ENCODE measurements at places on chromosomes 11 and 22. TPM values are rescaled to one million over a fixed set of nuclear protein-coding genes. Genes with fewer than 3 reads are reported as not detected.

DNA sequence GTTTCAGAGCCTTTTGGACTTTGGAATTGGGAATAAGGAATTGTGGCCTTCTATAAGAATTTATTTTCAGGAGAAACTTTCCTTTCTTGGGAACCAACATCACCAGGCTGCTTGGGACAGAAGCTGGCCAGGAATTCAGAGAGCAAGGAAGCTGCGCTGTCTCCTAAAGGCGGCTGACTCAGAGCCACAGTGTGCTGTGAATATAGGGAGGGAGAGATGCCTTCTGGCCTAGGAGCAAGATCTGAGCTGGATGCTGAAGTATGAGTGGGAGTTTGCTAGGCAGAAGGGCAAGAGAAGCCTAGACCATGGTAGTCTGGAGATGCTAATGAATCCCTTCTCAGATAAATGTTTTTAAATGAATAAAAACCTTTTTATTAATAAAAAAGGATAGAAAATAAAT, 213.7 kb upstream of the TBCEL start:
- DNase-seq = no peak

- no peak for DNase-seq
Observed at GRCh38 chr11:69963533-69964246, 114.4 kb upstream of the ANO1 start.

DNA sequence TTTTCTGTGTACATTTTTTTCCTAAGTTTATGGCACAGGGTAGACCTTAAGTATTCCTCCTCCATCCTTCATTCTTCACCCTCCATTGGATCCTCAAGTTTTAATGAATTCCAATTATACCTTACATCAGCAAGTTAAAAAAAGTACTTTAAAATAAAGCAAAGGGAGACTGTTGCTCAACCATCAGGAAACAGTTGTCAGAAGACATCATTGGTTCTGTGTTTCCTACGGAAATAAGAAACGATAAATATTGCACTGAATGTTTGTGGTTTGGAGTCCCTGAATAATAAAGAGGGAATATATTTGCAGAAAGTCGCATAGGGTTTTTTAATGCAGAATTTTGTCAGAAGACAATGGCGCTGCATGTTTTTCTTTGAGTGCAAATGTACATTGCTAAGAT, 28.1 kb upstream of the LDHA start:
- DNase-seq = no peak

Gene EWSR1
- total RNA-seq = 127 TPM

DNA sequence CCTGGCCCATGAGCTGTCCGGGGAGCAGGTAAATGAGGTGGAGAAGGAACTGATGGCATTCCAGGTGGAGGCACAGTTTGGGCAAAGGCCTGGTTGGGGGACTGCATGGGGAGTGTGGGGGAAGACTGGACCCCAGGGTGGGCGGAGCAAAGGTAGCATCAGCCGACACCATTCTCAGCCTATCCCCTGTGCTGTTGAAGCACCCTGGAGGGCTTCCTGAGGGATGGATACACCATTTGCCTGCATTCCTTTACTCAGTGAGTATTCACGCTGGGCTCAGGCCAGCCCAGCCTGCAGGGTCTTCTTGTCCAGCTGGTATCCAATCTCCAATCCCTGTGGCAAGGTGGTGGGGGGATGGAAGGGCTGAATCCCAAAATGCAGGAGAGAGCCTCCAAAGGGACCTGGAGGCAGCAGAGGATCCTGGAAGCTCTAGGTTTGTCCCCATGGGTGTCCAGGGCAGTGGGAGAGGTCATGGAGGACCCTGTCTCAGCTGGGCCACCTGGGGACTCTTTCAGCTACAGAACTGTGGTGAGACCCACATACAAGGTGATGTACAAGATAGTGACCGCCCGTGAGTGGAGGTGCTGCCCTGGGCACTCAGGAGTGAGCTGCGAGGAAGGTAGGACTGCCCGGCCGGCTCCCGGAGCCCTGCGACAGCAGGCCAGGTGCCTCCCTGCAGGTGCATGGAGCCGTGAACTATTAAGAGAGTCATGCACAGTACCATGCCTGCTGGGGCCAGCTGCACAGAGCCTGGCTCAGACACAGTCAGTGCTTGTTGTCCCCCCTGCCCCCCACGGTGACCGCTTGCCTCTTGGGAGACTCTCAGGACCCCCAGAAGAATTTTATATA, 9.5 kb downstream of the EMID1 start:
- no peak for DNase-seq

DNA sequence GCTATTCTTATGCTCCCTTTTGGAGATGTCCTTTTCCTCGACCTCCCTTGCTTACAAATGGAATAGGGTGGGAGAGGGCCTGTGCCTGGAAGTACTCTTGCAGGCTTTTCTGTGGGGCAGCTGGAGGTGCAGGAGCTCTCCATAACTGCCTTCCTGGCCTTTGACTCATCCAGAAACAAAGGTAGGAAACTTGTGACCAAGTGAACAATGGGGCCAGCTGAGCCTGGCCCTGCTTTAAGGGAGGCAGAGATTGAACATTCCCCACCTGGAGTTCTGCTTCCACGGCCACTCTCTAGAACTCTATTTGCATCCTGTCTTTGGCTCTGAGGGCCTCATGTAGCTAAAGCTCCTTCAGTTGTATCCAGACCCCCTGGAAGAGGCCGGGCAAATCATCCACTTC, 5.1 kb upstream of the LYVE1 start:
- no peak for DNase-seq

Gene TMPRSS6
- not detected for total RNA-seq

- no peak for DNase-seq
Observed at GRCh38 chr11:18471995-18472394, 16.3 kb downstream of the LDHAL6A start.

- no peak for DNase-seq
Observed at GRCh38 chr11:4887591-4887990, 5.9 kb downstream of the OR51T1 start.

Gene C1QTNF5
- 4.4 TPM for total RNA-seq

GRCh38 chr11:116736763-116737162, 36.0 kb downstream of the BUD13 start:
- no peak for DNase-seq

- DNase-seq = no peak
Observed at GRCh38 chr11:61704838-61705237, 24.6 kb downstream of the DAGLA start.

- no peak for DNase-seq
Observed at GRCh38 chr11:119551420-119552105, 128.6 kb upstream of the THY1 start.

Measured in ovary (tissue), 10 donors.